ENCODE measurements at places on chromosomes 13 and 19.

GRCh38 chr13:39249982-39250381 is 211.7 kb downstream of the NHLRC3 start:
- DNase-seq, result no peak

GRCh38 chr13:109336730-109337129 is 449.7 kb downstream of the IRS2 start:
- DNase-seq, result no peak

- DNase-seq, result no peak
Observed at GRCh38 chr19:40025938-40026596, 29.2 kb downstream of the ZNF546 start.

- DNase-seq, result no peak
Observed at GRCh38 chr13:83879431-83880171, 2.7 kb downstream of the SLITRK1 start.

DNA sequence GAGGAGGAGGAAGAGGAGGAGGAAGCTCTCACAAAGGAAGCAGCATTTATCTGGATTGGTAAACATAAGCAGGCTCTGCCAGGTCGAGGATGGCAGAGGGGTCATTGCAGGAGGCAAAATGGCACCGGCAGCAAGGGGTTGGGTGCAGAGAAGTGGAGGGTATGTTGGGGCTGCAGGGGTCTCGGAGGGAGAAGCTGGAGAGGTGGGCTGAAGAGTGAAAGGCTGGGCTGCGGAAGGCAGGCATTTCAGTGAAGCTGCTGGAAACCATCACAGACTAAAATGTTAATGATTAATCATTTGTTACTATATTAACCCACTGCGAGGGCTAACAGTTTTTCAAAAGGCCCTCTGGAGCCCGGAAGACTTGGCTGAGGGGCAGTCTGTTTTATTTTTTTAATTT is 24.6 kb downstream of the TPT1 start:
- no peak for DNase-seq

DNA sequence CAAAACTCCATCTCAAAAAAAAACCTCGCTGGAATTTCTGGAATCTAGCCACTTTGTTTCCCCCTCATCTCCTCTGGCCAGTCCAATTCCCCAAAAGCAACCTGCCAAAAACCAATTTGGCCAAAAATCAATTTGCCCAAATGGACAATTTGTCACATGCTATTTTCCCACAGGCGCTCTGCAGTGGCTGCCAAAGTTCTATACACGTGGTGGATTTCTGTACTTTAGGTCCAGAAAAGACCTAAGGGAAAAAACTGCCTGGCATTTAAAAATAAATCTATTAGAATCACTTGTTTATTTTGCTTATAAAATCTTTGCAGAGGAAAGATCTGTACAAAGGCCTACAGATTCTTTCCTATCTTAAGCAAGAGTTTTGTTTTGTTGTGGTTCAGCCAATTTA is 79.4 kb downstream of the MAP4K1 start:
- no peak for DNase-seq

- DNase-seq, result no peak
Observed at GRCh38 chr19:35085947-35086346, 29.7 kb upstream of the FXYD3 start.

- no peak for DNase-seq
Observed at GRCh38 chr13:99960663-99961311, 10.8 kb downstream of the ZIC5 start.

DNA sequence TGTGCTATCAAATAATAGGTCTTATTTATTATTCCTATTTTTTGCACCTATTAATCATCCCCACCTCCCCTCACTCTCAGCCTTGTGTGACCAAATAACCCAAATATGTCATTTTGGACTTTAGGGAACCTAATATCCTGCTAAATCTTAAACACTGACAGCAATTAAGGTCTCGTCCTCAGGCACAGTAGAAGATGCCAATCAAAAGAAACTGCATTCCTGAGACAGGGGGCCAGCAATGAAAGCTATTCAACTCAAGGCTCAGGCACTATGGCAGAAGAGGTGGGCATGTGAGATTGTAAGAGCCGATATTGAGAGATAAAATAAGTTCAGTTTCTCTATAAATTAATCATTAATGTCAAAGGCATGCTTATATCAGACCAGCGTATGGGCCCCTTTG is 1437.7 kb upstream of the PCDH9 start:
- no peak for DNase-seq

GRCh38 chr13:75704194-75704926 is 68.2 kb downstream of the LMO7 start:
- DNase-seq, result no peak

- DNase-seq, result no peak
Observed at GRCh38 chr13:104416973-104417372, 1350.8 kb upstream of the SLC10A2 start.

DNA sequence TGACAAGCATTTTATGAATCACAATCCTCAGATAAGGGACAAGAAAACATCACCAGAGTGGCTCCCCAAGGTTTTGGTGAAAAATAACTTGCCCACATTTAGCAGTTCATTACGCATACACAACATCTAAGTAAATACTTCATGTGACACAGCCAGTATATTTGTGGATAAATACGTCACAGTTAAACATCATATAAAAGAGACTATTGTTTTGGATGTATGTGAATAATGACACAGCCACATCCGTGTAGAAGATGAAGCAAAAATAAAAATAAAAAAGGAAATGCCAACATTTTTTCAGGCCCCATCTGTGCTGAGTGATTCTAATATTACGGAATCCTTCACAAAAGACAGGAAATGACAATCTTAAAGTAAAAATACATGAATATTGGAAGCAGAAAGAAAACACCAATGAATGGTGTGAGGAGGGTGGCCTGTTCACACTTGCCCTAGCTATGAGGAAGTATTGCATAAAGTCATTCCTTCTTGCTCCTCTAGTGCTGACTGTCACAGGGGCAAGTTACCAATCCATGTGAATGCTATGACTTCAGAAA is 457.1 kb downstream of the KLF12 start:
- no peak for DNase-seq

DNA sequence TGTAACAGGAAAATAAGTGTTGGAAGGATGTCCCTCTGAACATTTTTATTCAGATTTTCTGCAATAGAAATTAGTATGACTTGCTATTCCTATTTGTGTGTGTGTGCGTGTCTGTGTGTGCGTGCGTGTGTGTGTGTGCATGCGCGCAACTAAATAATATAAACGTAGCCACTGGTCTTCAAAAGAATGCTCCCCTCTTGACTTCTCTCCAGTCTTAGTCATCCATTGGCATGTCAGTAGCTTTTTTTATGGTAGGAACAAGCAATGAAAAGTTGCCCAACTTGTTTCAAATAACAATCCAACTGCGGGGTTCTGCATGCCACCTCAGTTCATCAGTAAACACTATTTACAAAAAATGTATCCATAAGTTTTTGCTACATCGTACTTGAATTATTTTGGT is 249.6 kb downstream of the GPC6 start:
- DNase-seq, result no peak

DNA sequence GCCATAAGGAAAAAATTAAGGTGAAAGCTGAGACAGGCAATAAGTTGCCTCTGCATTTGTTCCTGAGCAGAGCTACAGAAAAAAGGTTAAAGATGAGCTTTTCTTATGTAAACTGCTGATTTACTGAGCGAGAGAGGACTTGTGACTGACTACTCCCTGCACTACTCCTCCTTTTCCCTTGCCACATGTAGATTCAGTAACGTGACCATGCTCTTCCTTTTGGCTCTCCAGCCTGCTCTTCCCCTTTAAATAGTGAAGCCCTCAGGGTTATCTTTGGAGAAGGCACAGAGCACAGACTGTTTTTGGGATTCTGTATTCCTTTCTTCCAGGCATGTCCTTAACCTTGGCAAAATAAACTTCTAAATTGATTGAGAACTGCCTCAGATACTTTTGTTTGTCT is 630.2 kb downstream of the UQCRFS1 start:
- no peak for DNase-seq

GRCh38 chr13:32267836-32268439 is 47.2 kb downstream of the ZAR1L start:
- peak; percentile 6 for DNase-seq

GRCh38 chr13:81017513-81018152 is 676.7 kb upstream of the SPRY2 start:
- no peak for DNase-seq

DNA sequence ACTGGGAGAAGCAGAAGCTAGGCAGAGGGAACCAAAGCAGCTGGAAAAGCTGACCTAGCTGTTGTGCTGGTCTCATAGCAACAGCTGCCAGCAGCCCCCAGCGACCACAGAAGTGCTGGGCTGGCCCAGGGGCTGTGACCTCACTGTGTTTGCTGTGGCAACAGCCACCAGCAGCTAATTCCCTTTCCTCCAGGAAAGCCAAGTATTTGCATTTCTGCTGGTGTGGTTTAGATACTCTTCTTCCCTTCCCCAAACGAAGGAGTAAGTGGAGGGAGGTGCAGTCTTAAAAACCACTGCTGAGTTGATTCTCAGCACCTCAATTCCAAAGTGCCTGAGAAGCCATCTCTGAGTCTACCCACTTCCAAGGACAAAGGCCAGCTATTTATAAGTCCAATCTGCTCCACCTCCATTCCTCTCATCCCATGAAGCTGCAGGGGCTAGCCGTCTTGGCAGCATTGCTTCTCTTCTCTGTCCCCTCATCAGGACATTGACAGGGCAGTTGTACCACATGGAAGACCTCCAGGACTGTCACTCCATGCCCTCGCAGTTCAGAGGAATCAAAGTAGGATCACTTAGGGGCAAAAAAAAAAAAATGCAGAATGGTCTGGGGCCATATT is 11.5 kb upstream of the CCDC97 start:
- DNase-seq, result peak; percentile 33

GRCh38 chr13:44437356-44438233 is 64.0 kb downstream of the SERP2 start:
- no peak for DNase-seq

DNA sequence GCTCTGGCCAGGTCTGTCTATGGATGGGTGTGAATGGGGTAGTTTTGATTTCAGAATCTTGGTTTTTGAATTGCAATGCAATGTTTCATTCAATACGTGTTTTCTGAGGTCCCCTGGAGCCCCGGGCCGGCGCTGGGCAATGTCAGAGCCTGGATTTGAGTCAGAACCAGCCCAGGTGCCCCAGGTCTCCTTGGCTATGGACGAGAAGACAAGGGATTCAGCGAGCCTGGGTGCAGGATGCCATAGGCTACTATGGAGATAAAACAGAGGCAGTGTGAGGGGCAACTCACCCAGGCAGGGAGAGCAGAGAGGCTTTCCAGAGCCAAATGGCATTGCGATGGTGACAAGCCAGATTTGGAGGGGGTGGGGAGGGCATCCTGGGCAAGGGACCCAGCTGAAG is 1.2 kb upstream of the RPL13A start:
- no peak for DNase-seq

DNA sequence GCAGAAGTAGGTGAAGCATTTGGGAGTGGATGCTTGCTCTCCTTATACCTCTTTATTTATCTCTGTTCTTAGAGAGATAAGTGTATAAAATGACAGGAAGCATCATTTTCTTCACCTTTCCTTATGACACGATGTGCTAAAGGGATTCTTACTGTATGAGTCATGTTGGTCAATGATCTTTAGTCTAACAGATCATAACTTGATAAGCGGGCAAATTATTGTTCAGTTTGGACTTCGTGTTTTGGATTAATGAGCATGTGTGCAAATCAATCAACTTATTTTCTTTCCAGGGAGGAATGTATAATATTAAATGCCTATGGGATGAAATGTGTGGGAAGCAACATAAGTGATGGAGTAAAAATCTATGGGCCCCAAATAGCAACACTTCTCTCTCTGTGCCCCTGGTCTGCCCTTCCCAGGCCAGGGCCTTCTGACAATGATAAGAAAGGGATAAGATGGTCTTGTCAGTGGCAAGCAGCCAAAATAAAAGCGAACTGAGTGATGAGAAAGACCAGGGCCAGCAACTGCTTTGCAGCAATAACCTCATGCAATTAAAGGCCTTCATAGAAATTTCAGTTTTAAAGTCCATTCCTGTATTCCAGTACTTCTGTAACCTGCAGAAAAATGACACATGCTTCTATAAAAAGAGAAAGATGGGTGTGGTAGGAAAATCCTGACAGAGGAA is 61.4 kb downstream of the SLC10A2 start:
- no peak for DNase-seq

DNA sequence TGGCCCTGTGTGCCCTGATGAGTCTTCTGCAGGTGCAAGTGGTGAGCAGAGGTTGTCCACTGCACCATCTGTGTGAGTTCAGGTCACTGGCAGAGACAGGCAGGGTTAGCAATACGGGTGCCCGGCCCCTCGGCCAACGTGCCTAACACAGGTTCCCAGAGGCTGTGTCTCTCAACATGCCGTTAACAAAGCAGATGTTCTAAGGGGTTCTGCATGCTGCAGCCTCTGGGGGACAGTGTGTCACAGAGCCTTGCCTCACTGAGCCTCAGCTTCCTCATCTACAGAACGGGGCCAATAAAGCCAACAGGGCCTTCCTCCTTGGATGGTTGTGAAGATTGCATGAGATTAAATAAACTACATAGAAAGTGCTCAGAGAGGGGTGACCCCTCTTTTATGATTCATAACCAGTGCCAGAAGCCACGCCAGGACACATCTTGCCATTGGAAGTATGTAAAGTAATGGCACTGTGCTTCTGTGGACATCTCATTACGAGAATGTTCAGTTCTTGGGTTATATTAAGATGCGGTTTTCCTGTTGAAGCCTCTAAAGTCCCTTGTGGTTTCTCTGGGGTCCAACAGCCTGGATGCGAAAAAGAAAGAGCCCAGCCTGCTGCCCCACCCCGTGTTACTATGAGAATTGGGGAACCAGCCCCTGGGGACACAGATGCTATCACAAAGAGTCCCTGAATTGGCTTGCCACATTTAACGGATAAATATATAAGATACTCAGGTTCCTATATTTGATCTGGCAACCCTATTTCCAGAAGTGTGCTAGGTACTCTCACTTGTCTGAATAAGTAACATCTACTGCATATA is 11.2 kb upstream of the ARHGEF18 start:
- DNase-seq, result no peak

GRCh38 chr19:6259312-6259861 is 20.4 kb downstream of the MLLT1 start:
- no peak for DNase-seq

- no peak for DNase-seq
Observed at GRCh38 chr13:20815464-20815863, 41.7 kb upstream of the EEF1AKMT1 start.

DNA sequence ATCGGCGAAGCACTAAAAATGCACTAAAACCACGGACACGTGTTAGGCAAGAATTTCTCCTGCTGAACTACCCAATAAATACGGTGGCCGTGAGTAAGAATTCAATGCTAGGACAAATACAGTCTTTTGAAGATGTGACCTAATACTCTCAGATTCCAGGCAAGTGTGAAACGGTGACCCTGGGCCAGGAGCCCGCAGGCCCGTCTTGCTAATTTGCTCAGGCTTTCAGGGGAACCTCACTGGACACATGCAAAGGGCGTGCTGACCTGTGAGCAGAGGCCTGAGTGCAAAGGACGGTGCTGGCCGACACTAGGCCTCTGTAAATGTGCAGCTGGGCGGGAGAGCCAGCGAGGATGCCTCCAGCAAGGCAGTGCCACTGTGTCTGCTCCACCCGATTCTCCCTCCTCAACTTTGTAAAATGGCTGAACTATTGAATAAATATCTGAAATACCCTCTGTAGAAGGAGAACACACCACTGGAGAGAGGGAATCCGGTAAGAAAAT is 70.1 kb downstream of the STK24 start:
- no peak for DNase-seq

Data from stimulated activated CD8-positive, alpha-beta memory T cell treated with anti-CD3 and anti-CD28 coated beads, Interleukin-7, amount 100 ng/mL, for 1 hour (primary cell).